ENCODE measurements at places on chromosomes 2 and 18. TPM values are rescaled to one million over a fixed set of nuclear protein-coding genes. Genes with fewer than 3 reads are reported as not detected.

GRCh38 chr18:13809531-13810255 is 14.3 kb upstream of the MC5R start:
- peak; percentile 32 for DNase-seq

- DNase-seq = no peak
These were observed 49.8 kb downstream of the LYPD6 start for GRCh38 chr2:149380205-149380604.

GRCh38 chr18:59388817-59389216 is 29.8 kb upstream of the LMAN1 start:
- DNase-seq = no peak

TCF4 gene
- 464 TPM for total RNA-seq

- DNase-seq = no peak
These were observed 299.4 kb downstream of the ZNF521 start for GRCh38 chr18:25052511-25052921.

Measured in urinary bladder (tissue), 4 donors.